ENCODE measurements at places on chromosomes 6 and 20.

GRCh38 chr6:6246544-6246943 lies 73.9 kb downstream of the F13A1 start:
- peak; percentile 78 for DNase-seq

GRCh38 chr6:110282412-110282811 lies 75.7 kb downstream of the METTL24 start:
- no peak for DNase-seq

DNA sequence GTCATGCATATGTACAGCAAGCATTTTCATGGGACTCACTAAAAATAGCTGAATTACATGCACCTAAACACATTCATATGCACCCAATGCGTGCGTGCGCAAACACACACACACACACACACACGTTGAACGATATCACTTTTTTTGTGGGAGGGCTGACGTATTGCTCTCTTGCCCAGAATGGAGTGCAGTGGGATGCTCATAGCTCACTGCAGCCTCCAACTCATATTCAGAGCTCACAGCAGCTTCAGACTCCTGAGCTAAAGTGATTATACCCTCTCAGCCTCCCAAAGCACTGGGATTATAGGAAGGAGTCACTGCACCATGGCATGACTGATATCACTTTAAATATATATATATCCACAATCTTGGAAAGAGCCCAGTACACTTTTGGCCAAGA lies 620.4 kb upstream of the MANEA start:
- DNase-seq, result peak; percentile 2

DNA sequence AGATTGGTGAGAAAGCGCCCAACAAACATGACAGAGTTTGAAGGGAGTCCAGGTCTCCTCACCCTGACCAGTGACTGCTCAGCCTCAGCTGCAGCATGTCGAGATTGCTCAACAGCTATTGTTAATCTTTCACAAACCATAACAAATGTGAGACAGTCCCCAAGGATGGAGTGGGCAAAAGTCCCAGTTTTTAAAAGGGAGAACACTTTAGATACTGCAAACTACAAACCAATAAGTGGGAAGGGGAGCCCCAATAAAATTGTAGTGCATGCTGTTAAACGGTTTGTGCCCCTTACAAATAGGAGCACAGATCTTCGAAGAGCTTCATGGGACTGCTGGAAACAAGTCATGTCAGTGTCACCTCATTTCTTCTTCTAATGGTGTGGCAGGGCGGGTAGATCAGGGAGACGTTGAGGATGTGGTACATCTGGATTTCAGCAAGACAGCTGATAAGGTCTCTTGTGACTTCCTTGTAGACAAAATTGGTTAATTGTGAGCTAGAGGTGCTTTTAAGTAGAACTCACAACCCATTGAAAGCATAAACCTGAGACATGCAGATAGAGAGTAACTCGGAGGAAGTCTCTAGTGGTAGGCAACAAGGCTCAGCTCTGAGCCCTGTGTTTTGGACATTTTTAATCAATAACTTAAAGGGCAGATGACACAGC lies 134.0 kb upstream of the ARMC2 start:
- no peak for DNase-seq

DNA sequence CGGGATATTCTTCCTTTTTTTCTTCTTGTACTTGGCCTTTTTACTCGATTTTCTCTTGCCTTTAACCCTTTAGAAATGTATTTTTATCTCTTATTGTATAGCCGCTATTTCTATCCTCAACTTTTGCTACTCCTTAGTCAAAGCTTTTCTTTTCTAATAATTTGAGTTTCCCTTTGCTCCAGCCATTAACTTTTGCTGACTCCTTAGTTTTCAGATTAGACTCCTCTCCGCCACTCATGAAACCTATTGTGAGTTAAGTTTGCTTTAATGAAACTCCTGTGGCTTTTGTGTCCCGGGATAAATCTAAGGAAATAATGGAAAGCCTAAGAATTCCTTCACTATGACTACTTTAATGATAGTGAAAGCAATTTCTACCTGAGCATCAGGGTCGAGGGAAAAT lies 590.3 kb upstream of the CITED2 start:
- no peak for DNase-seq

Measured in common myeloid progenitor, CD34-positive (primary cell).